RWPE2 (cell line): ENCODE measurements at places on chromosomes 13 and 19.

- no peak for DNase-seq
Observed at GRCh38 chr13:99214232-99214631, 13.6 kb downstream of the UBAC2 start.

GRCh38 chr13:33174491-33174890 is 111.1 kb downstream of the STARD13 start:
- DNase-seq: no peak

DNA sequence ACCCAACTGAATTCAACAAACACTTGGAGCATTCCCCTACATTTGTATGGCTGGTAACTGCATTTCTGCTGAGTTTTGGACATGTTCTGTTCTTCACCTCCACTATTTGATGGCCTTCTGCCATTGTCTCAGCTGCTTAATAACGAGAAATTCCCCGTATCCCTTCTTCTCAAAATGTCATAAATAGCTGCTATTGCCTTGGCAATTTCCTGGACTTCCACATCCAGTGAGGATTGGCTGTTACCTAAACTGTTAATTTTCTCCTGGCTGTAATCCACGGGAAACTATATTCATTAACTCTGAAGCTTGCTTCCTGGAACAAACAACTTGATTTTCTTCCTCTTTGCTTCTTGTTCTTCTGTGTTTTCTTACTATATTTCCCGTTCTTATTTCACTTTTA is 69.5 kb upstream of the TDRD3 start:
- no peak for DNase-seq

DNA sequence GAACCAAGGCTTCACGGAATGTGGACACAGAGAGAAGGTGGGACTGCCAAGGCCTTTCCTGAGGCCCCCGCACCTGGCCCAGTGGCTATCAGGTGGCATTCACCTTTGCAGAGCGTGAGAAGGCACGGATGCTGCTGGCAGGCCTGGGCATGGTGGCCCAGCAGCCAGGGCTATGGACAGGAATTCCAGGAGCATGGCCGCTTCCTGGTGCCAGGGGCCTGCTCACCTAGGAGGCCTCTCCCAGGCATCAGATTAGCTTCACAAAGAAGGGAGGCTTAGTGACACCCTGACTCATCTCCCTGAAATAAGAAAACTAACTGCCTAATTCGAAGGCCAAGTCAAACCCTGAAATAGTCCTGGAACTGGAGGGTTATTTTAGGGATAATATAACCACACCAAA is 155.8 kb downstream of the TEX29 start:
- DNase-seq: no peak

DNA sequence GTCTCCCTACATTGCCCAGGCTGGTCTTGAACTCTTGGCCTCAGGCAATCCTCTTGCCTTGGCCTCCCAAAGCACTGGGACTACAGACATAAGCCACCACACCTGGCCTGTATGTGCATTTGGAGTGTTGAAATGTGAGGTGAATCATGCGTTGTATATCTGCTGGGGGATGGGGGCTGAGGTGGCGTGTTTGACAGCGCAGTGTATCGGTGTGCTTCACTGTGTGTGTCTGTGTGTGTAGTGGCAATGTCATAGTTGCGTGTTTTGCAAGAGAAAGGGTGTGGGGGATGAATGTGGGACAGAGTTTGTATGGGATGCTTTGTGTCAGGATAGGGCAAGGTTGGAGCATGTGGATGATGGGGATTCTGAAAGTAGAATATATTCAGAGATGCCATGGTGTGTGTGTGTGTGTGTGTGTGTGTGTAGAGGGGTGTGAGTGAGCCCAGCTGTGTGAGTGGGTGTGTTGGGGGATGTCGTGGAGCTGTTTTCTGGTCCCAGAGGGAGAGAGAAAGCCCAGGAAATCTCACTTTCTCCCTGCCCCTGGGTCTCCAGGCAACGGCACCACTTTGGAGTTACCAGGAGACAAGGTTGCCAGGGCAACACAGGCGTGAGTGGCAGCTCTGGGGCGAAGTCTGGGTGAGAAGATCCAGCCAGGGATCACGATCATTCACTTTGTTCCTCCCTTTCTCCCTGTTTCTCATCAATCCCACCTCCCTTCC is 1.1 kb upstream of the SWSAP1 start:
- DNase-seq: no peak

GRCh38 chr13:114115796-114116195 is 16.6 kb downstream of the RASA3 start:
- DNase-seq: peak; percentile 45

DNA sequence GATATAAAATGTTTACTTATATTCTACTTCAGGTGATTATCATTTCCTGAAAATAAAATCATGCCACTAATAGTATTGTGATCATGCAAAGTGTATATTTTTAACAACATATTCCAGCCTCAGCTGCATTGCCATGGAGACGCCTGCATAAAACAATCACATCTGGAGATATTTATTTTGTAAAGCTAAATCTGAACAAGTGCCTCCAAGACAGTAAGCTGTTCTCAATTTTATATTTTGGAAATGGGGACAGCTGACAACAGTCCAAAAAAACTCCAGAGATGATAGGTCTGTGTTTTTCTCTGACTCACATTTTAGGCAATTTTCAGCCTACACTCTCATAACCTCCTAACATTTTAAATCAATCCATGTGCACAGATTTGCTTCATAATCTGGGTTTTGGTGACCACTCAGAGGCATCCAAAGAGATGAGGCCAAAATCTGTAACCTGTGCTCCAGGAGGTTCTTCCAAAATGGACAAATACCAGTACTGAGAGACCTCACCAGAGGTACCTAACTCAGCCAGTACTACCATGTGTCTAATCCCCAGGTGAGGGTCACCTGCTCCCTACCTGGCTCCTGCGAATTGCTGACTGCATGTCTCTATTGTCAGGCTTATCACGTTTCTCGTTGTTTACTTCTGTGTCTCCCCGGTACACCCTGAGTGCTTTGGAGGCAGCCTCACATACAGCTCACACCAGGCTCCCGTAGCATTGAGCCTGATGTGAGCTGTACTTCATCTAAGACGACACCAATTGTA is 62.7 kb downstream of the COL4A1 start:
- no peak for DNase-seq

DNA sequence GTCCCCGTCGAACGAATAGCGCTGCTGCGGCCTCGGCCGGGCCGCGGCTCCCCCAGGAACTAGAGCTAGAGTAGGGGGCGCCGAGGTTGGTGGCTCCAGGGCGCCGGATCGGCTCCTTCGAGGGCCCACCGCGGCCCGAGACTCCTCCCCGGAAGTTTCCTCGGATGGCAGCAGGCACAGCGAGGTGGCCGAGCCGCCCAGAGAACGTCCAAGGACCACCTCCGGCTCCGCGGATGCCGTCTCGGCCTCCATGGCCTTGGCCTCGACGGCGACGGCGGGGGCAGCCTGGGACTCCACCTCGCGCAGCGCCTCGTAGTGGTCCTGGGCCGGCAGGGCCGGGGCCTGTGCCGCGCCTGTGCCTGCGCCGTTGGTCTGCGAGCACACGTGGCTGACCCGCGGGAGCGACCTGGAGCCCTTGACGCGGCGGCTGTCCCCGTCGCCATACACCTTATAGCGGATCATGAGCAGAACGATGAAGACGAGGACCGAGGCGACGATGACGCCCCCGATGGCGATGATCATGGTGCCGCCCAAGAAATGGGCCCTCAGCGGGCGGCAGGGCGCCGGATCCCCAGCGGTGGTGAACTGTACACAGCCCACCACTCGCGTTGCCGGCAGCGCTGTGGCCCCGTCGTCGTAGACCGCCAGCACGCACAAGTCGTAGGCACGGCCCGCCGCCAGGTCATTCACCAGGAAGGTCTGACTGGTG is 11.8 kb downstream of the IFNL1 start:
- no peak for DNase-seq

GRCh38 chr19:44552324-44552723 is 22.8 kb upstream of the CEACAM20 start:
- DNase-seq: no peak

DNA sequence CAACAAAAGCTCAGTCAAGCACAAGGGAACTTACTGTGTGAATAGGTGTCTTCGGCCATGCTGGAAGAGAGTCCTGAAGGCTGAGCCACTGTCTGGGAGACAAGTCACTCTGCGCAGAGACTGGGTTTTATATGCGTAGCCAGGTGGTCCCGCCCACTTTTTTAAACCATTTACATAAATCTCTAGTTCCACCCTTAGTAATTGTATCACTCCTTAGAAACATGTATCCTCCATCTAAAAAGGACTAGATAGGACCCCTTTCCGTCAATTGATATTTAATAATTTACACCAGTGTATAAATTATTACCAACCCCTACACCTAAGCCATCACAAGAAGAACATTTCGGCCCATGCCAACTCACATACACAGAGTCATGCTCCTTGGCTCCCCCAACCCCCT is at the start of gene DUXA:
TSS of gene DUXA (minus strand) at position 101 of the 400 bp plus-strand sequence. CDS start at position 59, 42 bp downstream.
- no peak for DNase-seq

DNA sequence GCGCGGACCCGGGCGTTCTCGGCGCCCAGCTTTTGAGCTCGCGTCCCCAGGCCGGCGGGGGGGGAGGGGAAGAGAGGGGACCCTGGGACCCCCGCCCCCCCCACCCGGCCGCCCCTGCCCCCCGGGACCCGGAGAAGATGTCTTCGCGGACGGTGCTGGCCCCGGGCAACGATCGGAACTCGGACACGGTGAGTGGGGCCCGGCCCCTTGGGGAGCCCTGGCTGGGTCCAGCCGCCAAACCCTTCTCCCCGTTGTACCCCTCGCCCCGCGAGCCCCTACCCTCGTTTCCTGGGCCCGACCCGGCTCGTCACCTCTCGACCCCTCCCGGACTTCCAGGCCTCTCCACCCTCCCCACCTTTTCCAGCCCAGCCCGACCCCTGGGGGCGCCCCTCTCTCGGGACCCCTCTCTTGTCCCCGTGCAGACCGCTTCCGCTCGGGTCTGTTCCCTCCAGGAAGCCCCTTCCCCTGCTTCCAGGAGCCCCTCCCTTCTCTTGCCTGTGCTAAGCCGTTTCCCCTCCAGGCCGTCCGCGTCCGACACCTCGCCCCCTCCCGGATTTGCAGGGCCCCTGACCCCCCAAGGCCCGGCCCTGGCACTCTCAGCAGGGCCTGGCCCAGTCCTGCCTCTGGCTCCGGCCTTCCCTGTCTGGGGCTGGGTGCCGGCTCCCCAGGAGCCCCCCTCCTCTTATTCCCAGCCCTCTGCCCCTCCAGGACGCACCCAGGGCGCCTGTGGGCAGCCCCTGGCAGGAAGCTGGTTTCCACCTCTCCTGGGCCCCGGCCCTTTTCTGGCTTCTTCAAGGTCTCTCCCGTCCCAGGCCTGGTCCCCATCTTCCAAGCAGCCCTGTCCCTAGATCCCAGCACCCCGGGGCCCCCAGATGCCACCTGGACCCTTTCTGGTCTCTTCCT is 632 bp downstream of the MARK4 start:
- DNase-seq: no peak

GRCh38 chr13:110132225-110132982 is 174.6 kb downstream of the COL4A1 start:
- DNase-seq: no peak

GRCh38 chr19:48933382-48933932 is at the start of gene DHDH:
Gene DHDH (plus strand): TSS chr19:48933699. CDS start chr19:48933722, 23 bp downstream.
- peak; percentile 90 for DNase-seq

DNA sequence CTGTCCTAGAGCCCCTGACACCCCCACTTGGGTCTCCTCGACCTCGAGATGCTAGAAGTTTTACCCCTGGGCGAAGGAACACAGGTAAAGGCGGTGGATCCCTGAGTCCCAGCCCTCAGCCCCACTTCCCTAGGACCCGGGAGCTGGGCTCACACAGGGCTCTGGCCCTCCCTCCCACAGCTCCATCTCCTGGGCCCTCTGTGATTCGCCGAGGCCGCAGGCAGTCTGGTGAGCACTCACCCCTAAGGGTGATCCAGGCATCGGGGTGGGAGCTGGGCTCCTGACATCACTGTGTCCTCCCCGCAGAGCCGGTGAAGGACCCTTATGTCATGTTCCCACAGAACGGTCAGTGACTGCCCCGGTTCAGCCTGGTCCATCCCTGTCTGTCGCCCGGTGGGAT is 8.3 kb downstream of the PLEKHG2 start:
- DNase-seq: no peak

- DNase-seq: no peak
Observed at GRCh38 chr13:22915442-22916082, 265.2 kb upstream of the SGCG start.

DNA sequence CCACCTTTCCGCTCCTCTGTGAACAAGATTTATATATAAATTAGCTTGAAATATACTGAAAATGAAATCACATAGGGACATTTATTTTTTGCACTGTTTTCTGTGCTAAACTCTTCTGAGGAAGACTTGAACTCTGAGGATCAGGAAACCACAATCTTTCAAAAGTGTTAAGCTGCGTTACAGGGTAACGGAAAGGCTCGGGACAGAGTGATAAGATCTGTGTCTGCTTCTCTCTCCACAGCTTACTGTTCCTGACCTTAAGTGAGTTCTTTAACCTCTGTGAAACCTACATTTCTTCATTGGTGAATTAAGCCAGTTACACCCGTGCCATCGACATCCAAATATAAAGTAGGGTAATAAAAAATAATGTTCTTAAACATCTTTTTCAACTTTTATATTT is 38.9 kb downstream of the DACH1 start:
- no peak for DNase-seq

DNA sequence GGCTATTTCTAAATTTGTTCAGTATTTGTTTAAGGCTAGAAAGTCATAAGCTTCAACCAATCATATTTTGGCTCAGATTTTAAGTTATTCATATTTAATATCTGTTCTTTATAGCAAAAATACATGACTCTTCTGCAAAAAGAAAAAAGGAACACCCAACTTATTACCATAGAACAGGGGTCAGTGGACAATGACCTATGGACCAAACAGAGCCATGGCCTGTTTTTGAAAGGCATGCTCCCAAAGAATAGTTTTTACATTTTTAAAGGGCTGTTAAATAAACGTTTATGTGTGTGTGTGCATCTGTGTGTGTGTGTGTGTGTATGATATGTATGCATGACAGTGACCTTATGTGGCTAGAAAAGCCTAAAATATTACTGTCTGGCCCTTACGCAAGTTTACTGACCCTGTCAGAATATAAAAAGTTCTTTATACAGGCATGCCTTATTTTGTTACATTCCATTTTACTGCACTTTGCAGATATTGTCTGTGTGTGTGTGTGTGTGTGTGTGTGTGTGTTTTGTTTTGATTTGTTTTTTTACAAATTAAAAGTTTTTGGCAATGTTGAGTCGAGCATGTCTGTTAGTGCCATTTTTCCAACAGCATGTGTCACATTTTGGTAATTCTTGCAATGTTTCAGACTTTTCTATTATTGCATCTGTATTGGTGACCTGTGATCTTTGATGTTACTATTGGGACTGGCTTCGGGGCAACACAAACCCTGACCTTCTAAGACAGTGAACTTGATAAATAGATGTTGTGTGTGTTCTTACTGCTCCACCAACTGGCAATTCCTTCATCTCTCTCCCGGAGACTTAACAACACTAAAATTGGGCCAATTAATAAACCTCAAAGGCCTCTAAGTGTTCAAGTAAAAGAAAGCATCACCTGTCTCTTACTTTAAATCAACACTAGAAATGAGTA is 22.0 kb downstream of the KLF12 start:
- DNase-seq: no peak
